Activated CD8-positive, alpha-beta memory T cell treated with anti-CD3 and anti-CD28 coated beads for 1 hour (primary cell): ENCODE measurements at places on chromosomes 7 and 10.

DNA sequence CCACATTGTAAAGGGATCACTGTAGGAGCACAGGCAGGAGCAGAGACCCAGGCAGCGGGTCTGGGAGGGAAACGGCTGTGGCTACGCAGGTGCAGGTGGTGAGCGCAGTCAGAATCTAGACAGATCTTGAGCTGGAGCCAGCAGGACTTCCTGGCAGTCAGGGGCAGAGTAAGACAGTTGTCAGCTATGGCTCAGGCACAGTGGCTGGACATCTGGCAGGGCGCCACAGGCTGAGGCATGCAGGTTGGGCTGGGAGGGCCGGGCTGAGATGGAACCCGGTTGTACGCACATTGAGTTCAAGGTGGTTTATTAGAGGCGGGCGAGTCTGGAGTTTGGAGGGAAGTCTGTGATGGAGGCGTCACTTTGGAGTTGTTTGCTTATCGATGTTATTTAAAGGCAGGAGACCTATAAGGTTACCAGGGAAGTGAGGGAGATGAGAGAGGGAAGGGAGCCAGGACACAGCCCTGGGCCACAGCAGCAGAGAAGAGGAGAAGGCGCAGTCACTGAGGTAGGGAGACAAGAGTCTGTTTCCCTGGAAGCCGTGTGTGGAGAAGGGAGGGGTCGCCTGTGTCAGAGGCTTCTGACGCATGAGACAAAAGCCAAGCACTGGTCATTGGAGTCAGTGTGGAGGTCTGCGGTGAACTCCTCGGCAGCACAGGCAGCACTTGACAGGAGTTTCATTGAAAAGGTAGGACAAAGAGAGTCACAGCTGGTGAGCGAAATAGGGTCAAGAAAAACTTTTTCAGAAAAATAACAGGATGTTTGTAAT is 73.8 kb downstream of the LANCL2 start:
- no peak for DNase-seq

GRCh38 chr7:157760004-157760730 is 423.4 kb downstream of the DNAJB6 start:
- no peak for DNase-seq

DNA sequence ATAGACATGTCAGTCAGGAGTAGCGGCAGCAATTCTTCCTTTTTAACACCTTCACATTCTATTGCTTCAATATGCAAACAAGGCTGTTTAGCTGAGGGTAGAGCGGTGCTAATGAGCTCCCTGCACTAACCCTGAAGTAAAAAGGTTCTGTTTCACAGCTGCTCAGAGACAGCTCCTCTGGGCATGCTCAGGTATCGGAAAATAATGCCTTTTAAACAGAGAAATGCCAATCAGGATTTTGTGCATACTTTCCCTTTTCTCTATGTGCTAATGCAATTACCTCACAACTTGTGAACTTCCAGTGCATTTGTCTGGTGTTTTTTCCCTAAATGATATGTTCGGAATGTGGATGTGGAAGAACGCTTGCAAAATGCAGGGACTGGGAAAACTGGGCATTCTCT is 307.7 kb upstream of the FZD8 start:
- DNase-seq: no peak

DNA sequence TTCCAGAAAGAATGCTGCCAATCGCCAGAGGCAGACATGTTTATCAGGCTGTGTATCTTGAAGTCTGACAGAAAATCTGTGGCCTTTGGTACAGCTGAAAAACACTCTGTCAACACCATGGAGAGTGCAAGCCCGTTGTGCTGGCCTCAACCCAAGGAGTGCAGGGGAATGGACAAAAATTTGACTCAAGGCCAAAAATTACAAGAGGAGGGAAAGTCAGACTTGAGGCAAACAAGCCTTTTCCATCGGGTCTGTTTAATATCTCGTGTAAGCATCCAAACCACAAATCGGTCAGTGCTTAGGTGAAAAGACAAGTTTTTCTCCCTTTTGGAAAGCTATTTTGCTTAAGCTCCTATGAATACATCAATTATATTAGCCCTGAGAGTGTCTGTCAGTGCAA is 305.3 kb upstream of the NFE2L3 start:
- no peak for DNase-seq

GRCh38 chr7:99782012-99782953 is 1.7 kb downstream of the CYP3A4 start:
- DNase-seq: no peak

GRCh38 chr10:110005719-110006118 is 2.1 kb upstream of the ADD3 start:
- DNase-seq: no peak
